Activated CD8-positive, alpha-beta T cell treated with anti-CD3 and anti-CD28 coated beads for 36 hours (primary cell): ENCODE measurements at places on chromosomes 11 and 22. TPM values are rescaled to one million over a fixed set of nuclear protein-coding genes. Genes with fewer than 3 reads are reported as not detected.

- DNase-seq, result no peak
Measured at GRCh38 chr11:7844986-7845385, 48.2 kb upstream of the OR5P2 start.

GRCh38 chr11:77149716-77150392 lies 21.8 kb downstream of the MYO7A start:
- DNase-seq, result no peak

- DNase-seq, result no peak
Measured at GRCh38 chr11:127066401-127067090, 66.0 kb upstream of the KIRREL3 start.

DNA sequence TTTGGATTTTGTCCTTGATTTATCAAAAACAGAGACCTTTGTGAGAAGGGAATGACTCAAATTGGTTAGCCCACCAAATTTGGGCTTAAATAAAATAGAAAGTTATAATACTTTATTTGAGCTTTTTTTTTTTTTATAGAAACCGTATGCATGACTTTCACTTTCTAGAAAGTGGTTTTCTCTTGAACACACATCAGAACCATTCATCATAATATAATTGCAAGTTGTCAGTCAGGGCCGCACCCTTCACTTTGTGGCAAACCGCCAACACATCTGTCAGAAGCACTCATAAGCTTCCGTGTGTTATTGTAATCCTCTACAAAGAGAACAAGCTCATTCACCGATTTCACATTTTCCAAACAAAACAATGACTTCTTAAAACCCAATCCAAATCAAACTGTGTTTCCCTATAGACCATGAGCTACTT lies 76.1 kb downstream of the SOX6 start:
- DNase-seq, result peak; percentile 48

DNA sequence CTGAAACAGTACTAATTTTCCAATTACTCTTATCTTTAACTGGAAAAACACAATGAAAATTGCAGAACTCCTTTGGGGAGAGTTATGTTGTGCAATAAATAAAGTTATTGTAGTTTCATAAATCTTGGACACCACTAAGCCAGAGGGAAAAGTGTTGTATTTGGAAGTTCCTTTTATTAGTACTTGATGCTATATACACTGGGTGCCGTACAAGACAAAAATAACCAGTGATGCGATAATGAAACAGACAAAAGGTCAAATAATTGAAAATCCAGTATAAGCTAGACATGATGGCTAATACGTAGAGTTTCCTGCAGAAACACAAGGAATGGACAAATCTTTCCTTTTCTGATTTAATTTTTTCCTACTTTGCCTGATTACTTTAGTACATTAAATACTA lies 541.1 kb downstream of the ETS1 start:
- no peak for DNase-seq

DNA sequence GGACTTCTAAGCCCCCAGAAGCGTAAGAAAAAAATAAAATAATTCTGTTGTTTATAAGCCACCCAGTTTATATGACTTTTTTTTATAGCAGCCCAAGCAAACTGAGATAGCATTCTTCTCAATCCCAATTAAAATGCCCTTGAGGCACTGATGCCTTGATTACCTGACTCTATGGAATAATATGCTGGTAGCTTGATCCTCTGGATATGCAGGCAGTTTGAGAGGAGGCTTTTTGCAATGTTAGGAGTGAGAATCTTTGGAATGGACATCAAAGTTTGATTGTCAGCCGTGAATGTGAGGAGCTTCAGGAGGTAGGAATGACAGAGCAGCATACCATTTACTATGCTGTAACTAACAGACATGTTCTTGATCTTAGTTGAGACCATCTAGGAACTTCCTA lies 275.6 kb downstream of the AASDHPPT start:
- DNase-seq, result no peak

GRCh38 chr11:32109592-32109991 lies 18.7 kb downstream of the RCN1 start:
- DNase-seq, result no peak

GRCh38 chr11:2484576-2485125 lies 39.8 kb downstream of the KCNQ1 start:
- no peak for DNase-seq

The GAS2L1 gene
- total RNA-seq, result 1.1 TPM

The SERPING1 gene
- total RNA-seq, result not detected

The FOSL1 gene
- 9.9 TPM for total RNA-seq

The RCOR2 gene
- 2.1 TPM for total RNA-seq
